Nucleus accumbens (tissue), 56 donors: ENCODE measurements at places on chromosomes 12 and 14.
A peak's percentile ranks its signal among the peaks of the same experiment; 100 is the strongest.

DNA sequence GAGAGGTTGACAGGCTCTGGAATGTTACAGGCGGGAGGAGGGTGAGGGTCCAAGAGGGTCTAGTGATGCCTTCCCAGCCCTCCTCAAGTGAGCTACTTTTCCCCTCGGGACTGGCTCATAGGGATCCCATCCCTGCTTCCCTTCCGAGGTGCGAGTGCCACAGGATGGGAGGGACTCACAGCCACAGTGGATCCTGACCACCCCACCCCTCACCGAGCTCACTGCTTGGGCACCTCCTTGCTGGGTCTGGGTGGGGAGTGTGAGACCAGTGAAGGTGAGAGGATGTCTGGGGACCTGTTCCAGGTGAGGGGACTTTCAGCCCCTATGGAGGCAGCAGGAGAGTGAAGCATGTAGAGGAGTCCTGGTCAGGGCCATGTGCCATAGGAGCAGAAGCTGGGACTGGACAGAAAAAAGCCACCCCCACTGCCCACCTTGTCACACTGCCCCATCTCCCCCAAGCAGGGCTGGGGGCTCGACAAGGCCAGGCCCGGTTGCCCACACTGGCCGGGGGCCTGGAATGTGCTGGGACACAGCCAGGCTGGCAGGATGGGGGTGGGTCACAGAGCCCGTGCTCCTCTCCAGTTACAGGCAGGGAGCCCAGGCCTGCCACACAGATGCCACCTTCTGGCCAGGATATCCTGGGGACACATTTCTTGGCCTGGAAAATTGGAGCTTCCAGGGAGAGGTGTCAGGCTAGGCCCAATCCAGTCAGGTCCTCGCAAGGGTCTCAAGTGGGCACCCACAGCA lies 1.7 kb upstream of the TNS2 start:
- peak; percentile 64 for DNase-seq

GRCh38 chr12:32083489-32083888 lies 23.2 kb upstream of the BICD1 start:
- DNase-seq: no peak

DNA sequence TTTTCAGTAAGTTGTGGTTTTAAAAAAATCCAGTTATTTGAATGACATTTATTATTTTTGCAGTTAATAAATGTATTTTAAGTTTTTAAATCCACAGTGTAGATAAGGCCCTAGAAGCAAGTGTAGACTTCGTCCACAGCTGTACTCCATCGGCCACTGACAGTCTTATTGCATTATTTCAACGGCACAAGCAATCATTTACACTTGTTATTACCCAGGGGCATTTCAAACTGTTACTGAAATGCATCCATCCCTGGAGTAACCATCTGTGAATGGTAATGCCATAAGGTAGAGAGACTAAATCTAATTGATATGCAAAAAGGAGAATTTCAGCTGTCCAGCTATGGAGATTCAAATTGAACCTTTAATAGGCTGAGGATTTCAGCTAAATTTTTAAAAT lies 48.4 kb downstream of the BICD1 start:
- DNase-seq: no peak

DNA sequence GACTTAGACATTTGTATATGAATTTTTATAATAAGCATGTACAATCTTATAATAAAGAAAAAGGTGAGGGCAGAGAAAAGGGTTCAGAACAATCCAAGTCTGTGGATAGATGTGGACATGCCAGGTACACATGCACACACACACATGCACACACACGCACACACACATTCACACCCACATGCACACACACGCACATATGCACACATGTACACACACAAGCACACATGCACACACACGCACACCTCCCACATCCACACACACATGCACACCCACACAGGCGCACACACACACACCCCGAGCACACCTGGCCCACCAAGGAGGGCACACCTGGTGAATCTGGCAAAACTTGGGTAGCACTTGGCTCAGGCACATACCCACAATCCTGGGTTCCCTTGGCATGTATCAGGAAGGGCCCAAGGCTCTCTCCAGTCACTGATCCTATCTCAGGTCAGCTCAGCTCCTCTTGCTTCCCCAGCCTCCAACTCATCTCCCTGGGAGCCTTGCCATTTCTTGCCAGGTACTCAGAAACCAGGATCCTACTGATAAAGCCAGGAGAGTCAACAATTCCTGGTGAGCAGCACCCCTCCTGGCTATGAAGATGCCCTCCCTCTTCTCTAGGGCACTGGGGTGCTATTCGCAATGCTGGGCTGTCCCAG lies 18.6 kb upstream of the TMEM106C start:
- DNase-seq: no peak

DNA sequence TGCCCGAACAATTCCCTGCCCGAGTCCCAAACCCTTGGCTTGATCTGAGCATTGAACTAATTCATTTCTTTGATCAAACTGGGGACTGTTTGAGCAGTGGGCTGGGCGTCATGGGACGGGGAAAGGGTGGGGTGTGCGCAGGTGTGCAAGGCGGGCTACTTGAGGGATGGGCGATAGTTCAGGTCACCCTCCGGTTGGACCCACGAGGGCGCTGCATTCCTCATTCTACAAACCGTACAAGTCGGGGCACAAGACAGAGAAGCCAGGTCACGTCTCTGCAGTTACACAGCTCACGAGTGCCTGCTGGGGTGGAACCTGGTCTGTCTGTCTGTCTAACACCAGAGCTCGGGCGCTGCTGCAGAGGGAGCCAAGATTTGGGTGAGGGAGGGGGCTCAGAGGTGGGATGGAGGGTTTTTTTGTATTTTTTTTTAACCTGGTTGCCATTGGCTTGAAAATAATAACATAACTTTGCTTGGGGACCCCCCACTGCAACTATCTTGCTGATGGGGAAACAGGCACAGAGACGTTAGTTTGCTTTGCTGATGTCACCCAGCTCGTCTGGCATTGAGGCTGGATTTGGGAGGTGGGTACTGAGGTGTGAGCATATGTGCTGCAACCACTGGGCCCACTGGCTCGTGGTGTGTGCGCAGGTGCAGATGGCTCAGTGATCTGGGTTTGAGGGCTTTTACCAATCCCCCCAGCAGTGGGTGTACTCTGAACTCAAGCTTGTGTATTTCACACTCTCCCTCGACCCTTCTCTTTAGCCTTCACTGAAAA lies 7.6 kb upstream of the RTL1 start:
- DNase-seq: no peak

- no peak for DNase-seq
These were observed 35.6 kb downstream of the GCH1 start for GRCh38 chr14:54867011-54867410.

GRCh38 chr12:120500581-120500980 lies 4.7 kb downstream of the DYNLL1 start:
- no peak for DNase-seq

- no peak for DNase-seq
These were observed 9.0 kb upstream of the OR6J1 start for GRCh38 chr14:22653012-22653621.

- DNase-seq: peak; percentile 15
These were observed 30.7 kb downstream of the CSRP2 start for GRCh38 chr12:76848132-76848531.

DNA sequence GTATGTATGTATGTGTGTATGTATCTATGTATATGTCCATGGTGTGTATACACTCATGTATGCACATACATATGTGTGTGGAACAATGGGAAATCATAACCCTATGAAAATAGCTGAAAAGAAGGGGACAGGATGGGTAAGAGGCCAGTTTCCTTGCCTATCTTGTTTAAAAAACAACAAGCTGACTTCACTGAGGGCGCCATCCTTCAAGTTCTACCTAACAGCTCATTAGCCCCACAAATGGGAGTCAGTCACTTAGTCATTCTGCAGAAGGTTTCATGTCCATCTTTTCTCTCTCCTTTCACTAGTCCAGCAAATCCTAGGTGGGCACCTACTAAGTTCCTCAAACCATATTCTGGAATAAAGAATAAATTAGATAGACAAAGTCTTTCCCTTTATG lies 14.7 kb downstream of the STON2 start:
- no peak for DNase-seq

- no peak for DNase-seq
These were observed 3.3 kb downstream of the ETNK1 start for GRCh38 chr12:22628228-22628627.

GRCh38 chr12:105451211-105451610 lies 120.7 kb downstream of the C12orf75 start:
- DNase-seq: no peak

- DNase-seq: no peak
These were observed 34.2 kb upstream of the KTN1 start for GRCh38 chr14:55545779-55546178.

GRCh38 chr12:28802706-28803438 lies 346.2 kb upstream of the FAR2 start:
- DNase-seq: no peak

- DNase-seq: no peak
These were observed 186.1 kb upstream of the GARIN2 start for GRCh38 chr14:67002994-67003753.

DNA sequence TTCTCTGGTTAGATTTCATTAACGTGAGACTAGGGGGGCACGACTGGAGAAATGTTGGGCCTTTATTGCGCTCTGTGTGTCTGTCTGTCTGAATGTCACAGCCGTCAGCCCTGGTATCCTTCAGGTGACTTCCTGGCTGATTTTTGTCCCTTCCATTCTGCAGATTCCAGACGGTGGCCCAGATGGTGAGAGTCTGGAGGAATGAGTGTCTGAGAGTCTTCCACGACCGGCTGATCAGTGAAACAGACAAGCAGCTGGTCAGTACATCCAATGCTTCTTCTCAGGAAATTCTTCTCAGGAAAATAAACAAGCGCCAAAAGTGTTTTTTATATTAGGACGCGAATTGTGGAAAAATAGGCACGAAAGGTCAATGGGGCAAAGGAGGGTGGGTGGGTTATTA lies 93.5 kb downstream of the CCDC92 start:
- DNase-seq: no peak

GRCh38 chr12:47773062-47773857 lies at the start of gene SLC48A1:
TSS of gene SLC48A1 (plus strand) at chr12:47773238. CDS start at chr12:47773305, 67 bp downstream.
- DNase-seq: peak; percentile 45

GRCh38 chr14:31084385-31084784 lies 58.2 kb upstream of the STRN3 start:
- no peak for DNase-seq

DNA sequence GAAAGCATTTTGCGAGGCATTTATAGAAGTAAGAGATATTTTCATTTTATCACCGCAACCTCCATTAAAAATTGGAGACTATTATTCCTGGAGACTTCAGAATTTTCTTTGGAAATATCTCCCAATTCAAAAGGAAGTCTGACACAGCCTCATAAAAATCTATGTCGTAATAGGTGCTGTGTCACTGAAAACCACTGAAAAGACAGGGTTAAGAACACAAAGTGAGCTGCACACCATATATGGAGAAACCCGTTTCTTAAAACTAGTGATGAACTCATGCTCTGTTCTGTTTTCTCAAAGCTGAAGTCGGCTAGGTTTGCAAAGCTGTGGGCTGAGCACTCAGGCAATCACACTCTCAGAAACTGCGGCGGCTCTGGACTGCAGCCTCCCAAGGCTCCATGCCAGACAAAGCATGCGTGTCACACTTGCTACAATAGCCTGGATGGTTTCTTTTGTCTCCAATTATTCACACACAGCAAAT lies at the start of gene GLIPR1:
GLIPR1 (plus strand) TSS at position 287 of the 481 bp plus-strand sequence; CDS start at position 413, 126 bp downstream.
- peak; percentile 17 for DNase-seq

DNA sequence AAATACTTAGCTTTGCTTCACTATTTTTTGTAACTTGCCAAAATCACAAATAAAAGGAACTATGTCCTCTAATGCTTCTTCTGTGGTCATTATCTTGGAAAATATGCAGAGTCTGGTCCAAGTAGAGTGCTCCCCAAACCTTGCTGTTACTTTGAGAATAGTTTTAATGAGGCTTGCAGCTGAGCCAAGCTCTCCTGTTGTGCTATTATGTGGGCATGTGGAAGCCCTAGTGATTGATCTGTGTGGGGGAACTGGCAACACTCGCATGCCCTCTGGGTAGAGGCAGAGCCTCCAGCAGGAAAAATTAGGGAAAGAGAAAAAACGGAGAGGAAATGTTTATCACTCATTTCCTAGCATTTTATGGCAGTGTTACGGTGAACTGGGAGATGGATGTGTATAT lies 473.1 kb downstream of the EGLN3 start:
- peak; percentile 20 for DNase-seq

- DNase-seq: peak; percentile 75
These were observed 16.6 kb downstream of the TAMALIN start for GRCh38 chr12:52023182-52023975.

DNA sequence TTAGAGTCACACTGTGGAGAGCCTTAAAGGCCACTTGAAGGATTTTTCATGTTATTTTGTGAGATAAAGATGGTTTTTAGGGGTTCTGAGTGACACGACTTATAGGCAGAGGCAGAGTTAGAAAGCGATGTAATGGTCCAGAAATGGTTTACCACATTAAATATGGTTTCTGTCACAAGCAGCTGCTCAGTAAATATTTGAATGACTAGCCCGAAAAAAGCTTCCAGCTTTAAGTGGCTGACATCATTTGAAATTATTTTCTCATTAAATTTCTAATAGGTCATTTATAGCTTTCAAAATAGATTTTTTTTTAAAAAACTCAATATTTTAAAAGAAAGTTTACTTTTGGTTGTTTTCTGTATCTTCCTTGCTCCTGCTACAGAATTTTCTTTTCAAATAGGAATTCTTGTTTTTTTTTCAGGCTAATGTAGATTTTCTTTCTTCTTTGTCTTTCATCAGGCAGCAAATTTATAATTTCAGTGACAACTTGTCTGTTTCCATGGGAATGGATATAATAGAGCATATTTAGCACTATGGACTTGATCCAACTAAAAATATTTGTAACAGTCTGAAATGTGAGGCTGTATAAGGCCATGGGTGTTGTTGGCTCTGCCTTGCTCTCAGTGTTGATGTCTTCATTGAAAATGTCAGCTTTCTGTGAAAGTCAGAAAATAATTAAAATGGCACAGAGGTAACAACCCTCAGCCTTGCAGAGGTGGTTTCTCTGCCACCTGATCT lies 700.0 kb downstream of the TMTC2 start:
- DNase-seq: no peak

GRCh38 chr12:81176796-81177195 lies 98.9 kb downstream of the ACSS3 start:
- no peak for DNase-seq

- no peak for DNase-seq
These were observed 33.4 kb downstream of the SPTB start for GRCh38 chr14:64846319-64846718.

GRCh38 chr14:76963372-76963771 lies 65.1 kb downstream of the IRF2BPL start:
- no peak for DNase-seq

DNA sequence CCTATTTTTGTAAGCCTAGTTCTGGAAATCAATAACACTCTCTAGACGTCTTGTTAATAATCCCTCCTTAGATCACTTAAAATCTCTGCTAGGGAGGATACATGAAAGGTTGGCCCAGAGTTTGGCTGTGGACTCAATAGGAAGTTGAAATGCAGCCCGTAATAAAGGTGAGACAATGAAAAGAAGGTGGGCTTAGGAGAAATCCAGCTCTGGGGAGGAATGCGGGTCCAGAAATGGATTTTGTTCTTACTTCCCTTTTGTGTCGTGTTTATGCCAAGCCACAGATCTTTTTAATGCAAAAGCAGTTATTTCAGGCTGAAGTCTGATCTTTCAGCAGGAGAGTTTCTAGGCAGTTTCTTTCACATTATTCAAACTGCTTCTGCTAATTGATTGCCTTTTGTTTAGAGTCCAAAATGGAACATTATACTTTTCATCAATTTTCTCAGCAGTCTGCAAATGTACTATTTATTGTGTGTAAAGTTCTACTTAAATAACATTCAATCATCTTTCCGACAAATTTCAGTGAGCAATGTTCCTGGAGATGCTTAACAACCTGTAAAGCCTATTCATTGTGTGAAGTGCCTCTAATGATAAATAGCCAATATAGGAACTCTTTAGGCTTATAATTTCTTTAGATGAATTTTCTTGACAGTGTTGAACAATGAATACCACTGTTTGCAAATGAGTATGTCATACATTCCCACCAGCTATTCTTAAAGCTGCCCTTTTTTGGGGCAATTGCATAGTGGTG lies 252.9 kb upstream of the KRR1 start:
- DNase-seq: no peak
